ENCODE measurements at places on chromosomes 11 and 22. TPM values are rescaled to one million over a fixed set of nuclear protein-coding genes. Genes with fewer than 3 reads are reported as not detected.
A peak's percentile ranks its signal among the peaks of the same experiment; 100 is the strongest.

Gene TCN2
- total RNA-seq: 24.9 TPM

DNA sequence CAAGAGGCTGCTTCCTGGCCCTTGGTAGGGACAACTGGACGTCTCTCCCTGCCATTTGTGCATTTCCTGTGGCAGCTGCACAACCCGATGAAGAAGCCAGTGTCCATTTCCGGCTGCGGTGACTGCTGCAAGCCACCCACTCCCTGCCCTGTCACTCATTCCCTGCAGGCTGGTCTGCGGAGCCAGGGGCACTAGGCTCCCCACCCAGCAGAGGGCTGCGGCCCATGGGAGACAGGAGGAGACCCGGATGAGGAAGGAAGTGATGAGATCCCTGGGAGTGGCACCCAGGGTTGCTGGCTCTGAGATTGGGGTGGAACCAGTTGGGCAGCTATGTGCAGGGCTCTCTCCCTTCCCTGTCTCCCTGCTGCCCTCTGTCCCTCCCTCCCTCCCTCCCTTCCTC, 10.0 kb upstream of the MYRF start:
- H3K27me3 ChIP-seq: no peaks in the 10 kb centered on the region
- no peak overlapping the region for H3K27ac ChIP-seq
- H3K4me3 ChIP-seq: no peak overlapping the region
- no peaks in the 10 kb centered on the region for H3K4me1 ChIP-seq

DNA sequence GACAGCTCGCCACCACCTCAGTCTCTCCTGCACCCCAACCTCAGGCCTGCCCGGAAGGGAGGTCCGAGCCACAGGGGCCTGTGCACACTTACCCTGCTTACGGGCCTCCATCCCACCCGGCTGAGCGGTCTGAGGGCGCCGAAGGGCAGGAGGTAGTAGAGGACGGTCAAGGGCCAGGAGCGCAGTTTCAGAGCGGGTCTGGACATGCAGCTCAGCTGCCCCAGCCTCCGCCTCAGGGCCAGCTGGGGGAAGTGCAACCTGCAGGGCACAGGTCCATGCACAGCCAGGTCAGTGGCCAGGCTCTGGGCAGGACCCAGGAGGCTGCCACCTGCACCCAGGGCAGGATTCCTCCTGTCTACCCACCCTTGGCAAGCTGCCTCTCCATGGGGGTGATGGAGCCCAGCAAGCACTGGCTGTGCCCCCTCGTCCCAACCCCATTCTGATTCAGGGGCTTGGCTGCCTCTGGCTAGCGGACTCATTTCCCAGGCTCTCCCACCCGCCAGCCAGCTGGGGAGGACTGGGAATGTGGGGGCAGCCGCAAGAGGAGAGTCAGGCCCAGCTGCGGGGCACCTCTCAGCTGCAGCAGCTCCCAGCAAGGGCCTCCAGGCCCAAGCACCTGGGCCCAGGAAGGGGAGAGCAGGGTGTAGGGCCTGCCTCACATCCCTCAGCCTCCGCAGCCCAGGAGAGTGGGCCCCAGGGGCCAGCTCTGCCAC, 38.3 kb downstream of the PISD start:
- no peaks in the 10 kb centered on the region for H3K27me3 ChIP-seq
- H3K27ac ChIP-seq: peak overlapping the region; percentile 7
- H3K36me3 ChIP-seq: peaks cover 32% of the 10 kb centered on the region
- DNase-seq: no peak
- no peak overlapping the region for H3K4me3 ChIP-seq

GRCh38 chr11:62148271-62148980, 24.6 kb downstream of the INCENP start:
- H3K27ac ChIP-seq: no peak overlapping the region
- H3K27me3 ChIP-seq: no peaks in the 10 kb centered on the region
- no peaks in the 10 kb centered on the region for H3K4me1 ChIP-seq

DNA sequence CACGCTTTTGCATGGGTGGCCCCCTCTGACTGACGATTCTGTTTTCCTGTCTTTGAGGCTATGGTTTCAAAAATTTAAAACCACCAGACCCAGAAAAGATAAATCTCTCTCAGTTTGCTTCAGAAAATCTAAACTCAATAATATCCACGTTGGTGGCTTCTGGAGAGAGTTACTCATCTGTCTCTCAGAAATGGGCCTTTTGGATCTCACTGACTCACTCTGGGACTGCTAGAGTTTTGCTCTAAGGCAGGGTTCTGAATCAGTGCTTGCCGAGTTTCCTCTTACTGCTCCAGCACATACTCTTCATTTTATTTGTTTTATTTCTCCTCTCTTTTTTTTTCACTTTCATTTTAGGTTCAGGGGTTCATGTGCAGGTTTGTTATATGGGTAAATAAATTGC, 305.7 kb downstream of the BLID start:
- no peaks in the 10 kb centered on the region for H3K36me3 ChIP-seq
- no peak overlapping the region for H3K4me3 ChIP-seq
- H3K4me1 ChIP-seq: no peaks in the 10 kb centered on the region

Gene CHKA
- 28.8 TPM for total RNA-seq

DNA sequence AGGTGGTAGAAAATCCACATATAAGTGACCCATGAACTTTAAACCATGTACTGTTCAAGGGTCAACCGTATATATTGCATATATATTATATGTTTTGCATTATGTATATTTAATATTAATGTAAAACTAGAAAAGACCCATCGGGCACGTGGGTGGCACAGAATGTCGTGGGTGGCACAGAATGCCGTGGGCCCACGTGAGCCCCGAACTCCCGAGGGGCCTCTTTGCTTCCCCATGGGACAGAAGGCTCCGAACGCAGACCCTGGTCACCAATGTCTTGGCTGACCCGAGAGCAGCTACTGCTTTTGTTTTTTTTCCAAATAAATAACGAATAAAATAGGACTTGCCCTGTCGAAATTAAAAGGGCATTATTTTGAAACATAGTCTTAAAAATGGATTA, 415.4 kb downstream of the BRD1 start:
- H3K4me3 ChIP-seq: no peak overlapping the region
- H3K27ac ChIP-seq: no peak overlapping the region
- H3K36me3 ChIP-seq: no peaks in the 10 kb centered on the region
- peaks cover 5% of the 10 kb centered on the region for H3K27me3 ChIP-seq
- no peak for DNase-seq
- H3K4me1 ChIP-seq: no peaks in the 10 kb centered on the region

Gene MPZL3
- 0.36 TPM for total RNA-seq

DNA sequence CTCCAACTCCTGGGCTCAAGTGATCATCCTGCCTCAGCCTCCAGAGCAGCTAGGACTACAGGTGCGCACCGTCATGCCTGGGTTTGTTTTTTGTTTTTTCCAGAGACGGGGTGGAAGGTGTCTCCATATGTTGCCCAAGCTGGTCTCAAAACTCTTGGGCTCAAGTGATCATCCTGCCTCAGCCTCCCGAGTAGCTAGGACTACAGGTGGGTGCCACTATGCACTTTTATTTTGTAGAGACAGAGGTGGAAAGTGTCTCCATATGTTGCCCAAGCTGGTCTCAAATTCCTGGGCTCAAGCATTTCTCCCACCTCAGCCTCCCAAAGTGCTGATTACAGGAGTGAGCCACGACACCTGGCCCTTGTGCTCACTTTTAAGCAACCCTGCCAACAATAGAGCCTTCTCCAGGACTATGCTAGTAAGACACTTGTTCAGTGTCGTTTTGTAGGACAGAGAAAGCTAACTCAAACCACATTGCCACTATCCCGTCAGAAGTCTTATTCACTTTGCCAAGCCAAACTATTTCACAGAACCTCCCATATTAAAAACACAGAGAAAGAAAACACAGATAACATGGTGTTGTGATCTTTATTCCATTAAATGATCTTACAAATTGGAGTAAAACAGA, 9.4 kb upstream of the PLAAT3 start:
- no peak overlapping the region for H3K27ac ChIP-seq
- no peak overlapping the region for H3K4me3 ChIP-seq
- H3K36me3 ChIP-seq: peaks cover 7% of the 10 kb centered on the region

DNA sequence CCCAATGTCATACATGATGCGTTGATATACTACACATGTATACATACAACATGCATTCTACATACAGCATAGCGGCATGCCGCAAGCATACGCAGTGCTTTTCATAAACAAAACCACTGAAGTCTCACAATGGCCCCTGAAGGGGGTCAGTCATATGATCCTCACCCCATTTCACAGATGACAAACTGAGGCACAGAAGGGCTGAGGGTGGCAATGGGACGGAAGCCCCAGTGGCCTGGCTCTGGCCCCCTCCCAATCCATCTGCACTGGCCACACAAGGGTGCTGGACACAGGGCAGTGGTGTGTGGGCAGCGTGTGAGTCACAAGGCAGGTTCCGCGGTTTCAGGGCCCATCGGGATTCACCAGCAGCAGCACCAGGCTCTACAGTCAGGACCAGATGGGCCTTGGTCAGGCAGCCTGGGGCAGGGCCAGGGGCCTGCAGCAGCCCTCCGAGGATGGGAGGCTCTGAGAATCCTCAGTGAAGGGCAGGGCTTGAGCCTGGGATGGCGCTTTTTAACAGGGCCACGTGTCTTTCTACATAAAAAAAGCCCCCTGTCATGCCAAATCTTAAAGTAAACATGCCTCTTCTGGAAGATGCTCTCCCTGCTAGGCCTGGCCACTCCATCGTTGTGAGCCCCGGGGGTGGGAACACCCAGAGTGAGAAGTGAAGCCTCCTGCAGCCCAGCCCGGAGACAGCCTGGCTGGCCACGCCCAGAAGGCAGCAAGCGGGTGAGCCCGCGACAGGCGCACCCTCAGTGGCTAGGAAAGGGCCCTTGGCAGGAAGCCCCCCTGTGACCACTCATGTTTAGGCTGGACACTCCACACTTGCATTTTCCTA, 206.5 kb downstream of the CTTN start:
- no peak overlapping the region for H3K4me3 ChIP-seq
- H3K4me1 ChIP-seq: no peaks in the 10 kb centered on the region
- no peaks in the 10 kb centered on the region for H3K36me3 ChIP-seq
- H3K27ac ChIP-seq: no peak overlapping the region

- DNase-seq: peak; percentile 96
- no peaks in the 10 kb centered on the region for H3K36me3 ChIP-seq
Measured at GRCh38 chr11:7020183-7020917, at the start of the genes NLRP14 and ZNF214. Gene NLRP14 (plus strand): TSS chr11:7020479. CDS start chr11:7038587, 18,108 bp downstream. Gene ZNF214 (minus strand): TSS chr11:7020346. CDS start chr11:7002835, 17,511 bp downstream.

Gene PRSS23
- 78.5 TPM for total RNA-seq

Gene ESAM
- 8.9 TPM for total RNA-seq

GRCh38 chr11:93652161-93652597, 9.3 kb upstream of the CEP295 start:
- H3K27ac ChIP-seq: no peak overlapping the region
- no peaks in the 10 kb centered on the region for H3K36me3 ChIP-seq
- no peak overlapping the region for H3K4me3 ChIP-seq
- no peaks in the 10 kb centered on the region for H3K27me3 ChIP-seq
- DNase-seq: no peak
- H3K4me1 ChIP-seq: no peaks in the 10 kb centered on the region

Gene TBC1D22A
- 13.6 TPM for total RNA-seq

DNA sequence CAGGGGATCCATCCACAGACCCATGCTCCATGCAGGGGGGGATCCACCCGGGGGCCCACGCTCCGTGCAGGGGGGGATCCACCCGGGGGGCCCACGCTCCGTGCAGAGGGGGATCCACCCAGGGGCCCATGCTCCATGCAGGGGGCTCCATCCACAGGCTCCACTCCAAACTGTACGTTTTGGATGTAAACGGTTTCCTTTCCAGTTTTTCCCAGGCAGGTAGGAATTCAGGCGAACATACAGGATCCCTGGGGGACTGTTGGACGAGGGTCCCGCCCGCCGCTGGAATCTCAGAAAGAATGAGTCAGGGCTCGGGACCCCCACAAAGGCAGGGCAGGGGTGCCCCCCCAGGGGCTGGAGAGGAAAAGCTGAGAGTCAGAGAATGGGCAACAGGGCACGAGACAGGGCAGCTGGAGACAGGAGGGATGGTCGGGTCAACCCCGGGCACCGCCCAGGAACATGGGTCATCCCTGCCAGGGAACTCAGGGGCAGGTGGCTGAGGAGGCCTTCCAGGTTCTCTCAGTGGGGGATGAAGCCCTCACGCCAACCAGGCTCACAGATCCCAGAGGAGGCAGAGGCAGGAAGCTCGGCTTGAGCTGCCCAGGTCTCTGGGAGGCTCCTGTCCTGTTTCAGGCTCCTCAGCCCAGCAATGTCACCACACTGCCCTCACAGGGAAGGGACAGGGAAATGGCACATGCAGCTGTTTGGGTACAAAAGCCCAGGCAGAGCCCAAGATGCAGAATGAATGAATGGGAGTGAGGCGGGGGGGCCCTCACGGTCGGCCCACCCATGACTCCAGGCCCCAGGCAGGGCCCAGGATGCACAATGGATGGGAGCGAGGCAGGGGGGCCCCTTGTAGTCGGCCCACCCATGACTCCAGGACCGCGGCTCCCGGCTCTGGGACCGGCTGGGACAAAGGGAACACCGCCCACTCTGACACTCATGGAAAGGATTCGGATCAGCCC, 200.2 kb downstream of the BRD1 start:
- H3K27ac ChIP-seq: no peak overlapping the region

Gene KDM4D
- not detected for total RNA-seq

Gene CTSW
- total RNA-seq: not detected

Gene MYEOV
- not detected for total RNA-seq

Gene TSSK2
- not detected for total RNA-seq

Gene LRRC74B
- not detected for total RNA-seq

GRCh38 chr22:44369293-44369661, 56.5 kb upstream of the SHISAL1 start:
- no peak overlapping the region for H3K27ac ChIP-seq
- no peaks in the 10 kb centered on the region for H3K27me3 ChIP-seq
- DNase-seq: peak; percentile 49
- no peaks in the 10 kb centered on the region for H3K36me3 ChIP-seq

DNA sequence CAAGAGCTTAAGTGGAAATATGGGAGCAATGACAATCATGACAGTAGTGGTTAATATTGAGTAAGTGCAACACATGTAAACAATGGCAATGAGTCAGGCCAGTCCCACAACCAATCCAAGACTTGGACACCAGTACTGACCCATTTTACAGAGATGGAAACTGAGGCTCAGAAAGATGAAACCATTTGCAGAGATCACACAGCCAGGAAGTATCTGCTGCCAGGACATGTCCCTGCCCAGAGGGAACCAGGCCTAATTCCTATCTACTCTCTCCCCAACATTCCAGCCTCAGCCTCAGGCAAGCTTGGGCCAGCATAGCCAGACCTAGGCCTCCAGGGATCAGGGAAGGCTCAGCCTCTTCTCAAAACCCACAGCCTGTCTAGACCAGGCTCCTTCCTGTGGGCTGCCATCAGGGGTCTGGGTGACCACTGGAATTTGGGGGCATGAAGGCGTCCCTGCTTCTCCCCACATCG, 395.1 kb downstream of the MN1 start:
- no peaks in the 10 kb centered on the region for H3K4me1 ChIP-seq
- no peak overlapping the region for H3K4me3 ChIP-seq
- no peaks in the 10 kb centered on the region for H3K36me3 ChIP-seq
- no peaks in the 10 kb centered on the region for H3K27me3 ChIP-seq

DNA sequence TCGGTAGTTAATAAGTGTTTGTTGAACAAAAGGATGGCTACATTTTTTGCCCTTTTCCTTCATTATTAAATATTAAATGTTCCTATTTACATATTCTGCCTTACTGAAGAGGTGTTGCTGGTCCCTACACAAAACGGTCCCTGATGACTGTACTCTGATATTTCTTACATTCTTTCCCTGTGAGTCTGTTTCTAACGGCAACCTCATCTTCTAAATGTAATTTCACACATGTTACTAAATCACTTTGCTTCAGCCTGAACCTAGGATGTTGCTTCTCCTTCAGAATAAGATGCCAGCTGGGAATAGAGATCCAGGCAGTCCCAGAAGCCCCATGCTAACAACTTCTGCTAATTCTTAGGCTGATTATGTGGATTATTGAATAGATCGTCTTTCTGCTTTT, 50.3 kb downstream of the SPON1 start:
- H3K4me1 ChIP-seq: no peaks in the 10 kb centered on the region
- no peak overlapping the region for H3K4me3 ChIP-seq
- no peaks in the 10 kb centered on the region for H3K27me3 ChIP-seq
- no peak overlapping the region for H3K27ac ChIP-seq

- no peaks in the 10 kb centered on the region for H3K36me3 ChIP-seq
Measured at GRCh38 chr11:27187848-27188621, 147.4 kb downstream of the BBOX1 start.

Measured in sigmoid colon (tissue), 7 donors.